ENCODE measurements at places on chromosomes 4 and X. TPM values are rescaled to one million over a fixed set of nuclear protein-coding genes. Genes with fewer than 3 reads are reported as not detected.

- no peaks in the 10 kb centered on the region for H3K27me3 ChIP-seq
- DNase-seq: no peak
- H3K27ac ChIP-seq: no peak overlapping the region
- H3K36me3 ChIP-seq: no peaks in the 10 kb centered on the region
- no peak overlapping the region for H3K4me3 ChIP-seq
- peaks cover 14% of the 10 kb centered on the region for H3K4me1 ChIP-seq
Measured at GRCh38 chr4:87633243-87633642, 16.8 kb upstream of the DMP1 start.

Gene SLIT2
- total RNA-seq: 29.2 TPM

DNA sequence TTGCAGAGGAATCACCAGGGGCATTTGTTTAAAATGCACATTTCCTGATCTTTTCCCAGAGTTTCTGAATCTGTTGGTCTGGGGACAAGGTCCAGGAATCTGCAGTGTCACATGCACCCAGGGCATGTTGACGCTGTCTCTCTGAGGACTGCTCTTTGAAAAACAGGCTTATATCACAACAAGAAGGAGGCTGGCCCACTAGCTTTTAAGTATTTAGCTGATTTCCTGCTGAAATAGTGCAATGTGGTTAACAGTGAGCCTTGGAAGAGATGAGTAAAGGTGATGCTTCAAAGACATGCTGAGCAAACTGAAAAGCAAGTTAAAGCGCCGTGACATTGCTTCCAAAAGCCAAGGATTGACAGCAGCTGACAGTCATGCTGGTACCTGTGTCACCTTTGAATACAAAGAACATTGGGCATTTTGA, 18.6 kb upstream of the SEPSECS start:
- no peak overlapping the region for H3K27ac ChIP-seq
- DNase-seq: no peak
- no peaks in the 10 kb centered on the region for H3K27me3 ChIP-seq
- no peak overlapping the region for H3K4me3 ChIP-seq

Gene CT55
- not detected for total RNA-seq

DNA sequence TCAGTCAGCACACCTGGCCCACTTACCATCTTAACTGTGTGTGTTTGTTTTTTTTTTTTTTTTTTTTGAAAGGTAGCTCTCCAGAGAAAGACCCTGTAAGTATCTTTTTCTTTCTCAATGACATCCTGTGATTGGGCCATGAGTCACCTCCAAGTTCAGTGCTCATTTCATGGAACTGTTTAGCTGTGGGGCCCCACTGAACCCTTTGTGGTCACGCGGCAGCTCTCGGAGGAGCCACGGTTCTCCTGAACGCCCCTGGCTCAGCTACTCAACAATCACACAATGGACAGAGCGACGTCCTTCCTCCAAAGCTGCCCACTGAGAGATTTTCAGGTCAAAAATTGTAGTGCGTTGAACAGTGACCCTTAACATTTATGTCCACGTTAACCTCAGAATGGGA, 14.2 kb upstream of the IL3RA start:
- DNase-seq: no peak
- H3K36me3 ChIP-seq: no peaks in the 10 kb centered on the region
- no peaks in the 10 kb centered on the region for H3K27me3 ChIP-seq
- H3K4me1 ChIP-seq: no peaks in the 10 kb centered on the region
- no peak overlapping the region for H3K4me3 ChIP-seq
- H3K27ac ChIP-seq: no peak overlapping the region

Gene CT47B1
- total RNA-seq: not detected

Gene PDLIM3
- 148 TPM for total RNA-seq

DNA sequence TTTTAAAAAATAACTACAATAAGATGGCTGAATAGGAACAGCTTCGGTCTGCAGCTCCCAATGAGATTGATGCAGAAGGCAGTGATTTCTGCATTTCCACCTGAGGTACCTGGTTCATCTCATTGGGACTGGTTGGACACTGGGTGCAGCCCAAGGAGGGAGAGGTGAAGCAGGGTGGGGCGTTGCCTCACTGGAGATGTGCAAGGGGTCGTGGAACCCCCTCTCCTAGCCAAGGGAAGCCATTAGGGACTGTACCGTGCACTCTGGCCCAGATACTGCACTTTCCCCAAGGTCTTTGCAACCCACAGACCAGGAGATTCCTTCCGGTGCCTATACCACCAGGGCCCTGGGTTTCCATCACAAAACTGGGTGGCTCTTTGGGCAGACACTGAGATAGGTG, 640.1 kb downstream of the IQCM start:
- H3K27ac ChIP-seq: no peak overlapping the region
- DNase-seq: no peak
- H3K4me3 ChIP-seq: no peak overlapping the region
- no peaks in the 10 kb centered on the region for H3K4me1 ChIP-seq

All from vagina (tissue), 2 donors.